NK-92 treated with Interleukin-12 subunit alpha and Interleukin-12 subunit beta, amount 100 ng/mL, for 24 hours (cell line): ENCODE measurements at places on chromosomes 16 and 17.
A peak's percentile ranks its signal among the peaks of the same experiment; 100 is the strongest.

DNA sequence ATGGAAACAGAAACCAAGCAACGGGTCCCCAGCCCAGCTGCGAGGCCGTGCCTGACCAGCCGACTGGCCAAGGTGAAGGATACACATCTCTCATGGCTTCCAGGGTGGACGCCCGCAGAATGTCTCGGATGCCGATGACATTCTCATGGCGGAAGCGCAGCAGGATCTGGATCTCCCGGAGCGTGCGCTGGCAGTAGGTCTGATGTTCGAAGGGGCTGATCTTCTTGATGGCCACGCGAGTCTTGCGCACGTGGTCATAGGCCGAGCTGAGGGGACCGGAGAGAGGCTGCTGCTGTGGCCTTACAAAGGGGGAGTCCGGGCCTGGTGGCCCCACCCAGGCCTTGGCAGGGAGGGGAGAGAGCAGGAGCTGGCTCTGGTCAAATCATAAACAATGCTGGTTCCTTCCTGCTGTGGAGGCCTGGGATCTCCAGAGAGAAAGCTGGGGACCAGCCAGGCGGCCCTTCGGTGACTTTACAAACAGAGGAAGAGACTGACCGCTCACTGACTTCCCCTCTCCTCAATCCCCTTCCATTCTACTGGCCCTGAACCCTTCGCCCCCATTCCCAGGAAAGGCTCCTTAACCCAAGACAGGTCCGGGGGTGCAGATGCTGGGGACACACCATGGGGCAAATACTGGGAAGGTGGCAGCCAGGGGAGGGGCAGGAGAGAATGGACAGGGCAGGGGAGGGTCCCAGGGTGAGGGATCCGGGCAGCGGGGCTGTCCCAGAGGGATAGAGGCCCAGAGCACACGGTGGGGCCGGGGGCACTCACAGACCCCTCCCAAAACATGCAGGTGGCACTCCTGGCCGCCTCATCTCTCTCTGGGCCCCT lies 1.1 kb downstream of the MAPK3 start:
- no peak for DNase-seq

DNA sequence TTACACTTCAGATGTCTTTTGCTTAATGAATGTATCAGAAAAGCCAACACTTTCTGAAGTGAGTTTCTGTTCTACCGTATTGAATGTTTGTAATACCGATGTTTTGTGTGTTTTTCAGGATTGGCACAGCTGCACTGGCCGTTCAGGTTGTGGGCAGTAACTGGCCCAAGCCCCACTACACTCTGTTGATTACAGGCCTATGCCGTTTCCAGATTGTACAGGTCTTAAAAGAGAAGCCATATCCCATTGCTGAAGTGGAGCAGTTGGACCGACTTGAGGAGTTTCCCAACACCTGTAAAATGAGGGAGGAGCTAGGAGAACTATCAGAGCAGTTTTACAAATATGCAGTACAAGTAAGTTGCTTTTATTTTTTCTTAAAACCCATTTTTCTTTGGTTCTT lies 4.7 kb upstream of the ABCC11 start:
- no peak for DNase-seq

DNA sequence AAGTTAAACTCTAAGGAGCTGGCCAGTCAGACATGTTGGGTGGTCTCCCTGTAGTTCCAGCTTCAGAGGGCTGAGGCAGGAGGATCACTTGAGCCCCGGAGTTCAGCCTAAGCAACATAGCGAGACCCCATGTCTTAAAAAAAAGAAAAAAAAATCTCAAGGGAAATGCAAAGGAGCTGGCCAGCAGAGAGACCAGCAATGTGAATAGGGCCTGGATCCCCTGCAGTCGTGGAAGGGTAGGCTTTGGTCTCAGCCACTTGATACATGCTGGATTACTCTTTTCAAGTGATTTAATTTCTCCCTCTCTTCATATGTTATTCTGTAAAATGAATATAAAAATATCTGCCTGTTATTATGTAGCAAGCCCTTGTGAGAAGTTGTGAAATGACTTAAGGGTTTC lies 207.7 kb downstream of the SPECC1 start:
- DNase-seq, result no peak

DNA sequence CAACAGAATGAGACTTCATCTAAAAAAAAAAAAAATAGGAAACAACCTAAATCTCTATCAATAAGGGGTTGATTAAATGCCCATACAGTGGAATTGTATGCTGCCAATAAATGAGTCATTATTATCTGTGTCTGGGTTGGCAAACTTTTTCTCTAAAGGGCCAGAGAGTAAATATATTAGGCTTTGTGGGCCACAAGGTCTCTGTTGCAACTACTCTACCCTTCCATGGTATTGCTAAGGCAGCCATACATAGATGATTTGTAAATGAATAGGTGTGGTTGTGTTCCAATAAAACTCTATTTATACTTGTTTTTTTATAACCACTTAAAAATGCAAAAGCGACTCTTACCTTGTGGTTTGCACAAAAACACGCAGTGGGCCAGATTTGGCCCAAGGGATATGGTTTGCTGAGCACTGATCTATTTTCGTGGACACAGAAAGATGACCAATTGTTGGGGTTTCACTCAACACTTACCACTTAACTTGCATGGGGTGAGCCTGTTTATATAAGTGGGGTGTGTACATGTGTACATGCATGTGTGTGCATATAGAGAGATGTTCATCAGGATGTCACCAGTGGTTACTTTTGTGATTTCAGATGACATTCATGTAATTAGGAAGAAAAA lies 12.4 kb upstream of the IL4R start:
- no peak for DNase-seq

DNA sequence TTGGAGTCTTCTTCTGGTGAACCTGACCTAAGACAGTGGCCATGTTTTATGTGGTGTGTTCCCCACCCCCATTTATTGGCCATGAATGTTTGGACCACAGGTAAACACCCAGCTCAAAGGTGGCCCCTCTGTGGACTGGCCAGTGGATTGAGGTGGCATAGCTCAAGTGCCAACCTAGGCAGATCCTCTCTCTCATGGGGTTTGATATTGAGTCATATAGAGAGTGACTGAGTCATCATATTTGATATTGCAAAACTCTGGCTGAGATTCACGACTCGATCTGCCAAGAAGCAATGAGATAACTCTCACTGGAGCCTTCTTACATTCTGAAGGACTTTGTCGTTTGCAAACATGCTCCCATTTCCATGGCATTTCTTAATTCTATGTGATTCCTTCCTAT lies 10.5 kb upstream of the TEKT3 start:
- no peak for DNase-seq

DNA sequence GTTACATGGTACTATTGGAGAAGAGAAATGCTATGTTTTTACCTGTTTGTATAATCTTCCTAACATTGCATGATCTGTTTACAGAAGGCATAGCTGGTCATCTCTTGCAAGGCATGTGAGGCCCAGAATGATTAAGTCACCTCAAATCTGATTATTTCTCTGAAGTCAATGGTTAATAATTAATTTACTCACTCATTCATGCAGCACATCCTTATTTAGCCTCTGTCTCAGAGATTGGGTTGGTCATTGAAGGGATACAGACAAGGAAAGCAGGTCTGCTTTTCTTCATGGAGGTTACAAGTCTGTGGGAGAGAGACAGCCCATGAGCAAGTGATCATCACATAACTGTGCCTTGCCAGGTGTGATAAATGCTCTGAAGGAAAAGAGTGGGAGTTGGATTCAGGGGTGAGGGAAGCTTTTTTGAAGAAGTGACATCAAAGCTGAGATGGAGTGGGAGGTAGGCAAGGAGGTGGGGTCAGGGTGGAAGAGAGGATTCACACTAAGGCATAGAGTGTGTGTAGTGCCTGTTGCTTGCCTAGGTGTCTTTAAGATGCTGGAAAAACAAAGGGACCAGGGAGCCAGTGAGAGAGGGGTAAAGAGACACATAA lies 16.3 kb upstream of the RBFOX1 start:
- DNase-seq, result no peak

GRCh38 chr16:69112285-69113129 lies 7.1 kb downstream of the HAS3 start:
- peak; percentile 6 for DNase-seq

- no peak for DNase-seq
Measured at GRCh38 chr16:4790871-4791270, 2.7 kb upstream of the SEPTIN12 start.

GRCh38 chr17:12386225-12386624 lies 279.5 kb upstream of the MYOCD start:
- DNase-seq, result no peak

GRCh38 chr16:67946966-67947558 lies 3.1 kb upstream of the LCAT start:
- no peak for DNase-seq
